ENCODE measurements at places on chromosomes 11 and 22.

- DNase-seq, result no peak
Observed at GRCh38 chr11:75938543-75938942, 123.5 kb downstream of the UVRAG start.

GRCh38 chr22:29604076-29604360 is 585 bp downstream of the NF2 start:
- DNase-seq, result peak; percentile 74

DNA sequence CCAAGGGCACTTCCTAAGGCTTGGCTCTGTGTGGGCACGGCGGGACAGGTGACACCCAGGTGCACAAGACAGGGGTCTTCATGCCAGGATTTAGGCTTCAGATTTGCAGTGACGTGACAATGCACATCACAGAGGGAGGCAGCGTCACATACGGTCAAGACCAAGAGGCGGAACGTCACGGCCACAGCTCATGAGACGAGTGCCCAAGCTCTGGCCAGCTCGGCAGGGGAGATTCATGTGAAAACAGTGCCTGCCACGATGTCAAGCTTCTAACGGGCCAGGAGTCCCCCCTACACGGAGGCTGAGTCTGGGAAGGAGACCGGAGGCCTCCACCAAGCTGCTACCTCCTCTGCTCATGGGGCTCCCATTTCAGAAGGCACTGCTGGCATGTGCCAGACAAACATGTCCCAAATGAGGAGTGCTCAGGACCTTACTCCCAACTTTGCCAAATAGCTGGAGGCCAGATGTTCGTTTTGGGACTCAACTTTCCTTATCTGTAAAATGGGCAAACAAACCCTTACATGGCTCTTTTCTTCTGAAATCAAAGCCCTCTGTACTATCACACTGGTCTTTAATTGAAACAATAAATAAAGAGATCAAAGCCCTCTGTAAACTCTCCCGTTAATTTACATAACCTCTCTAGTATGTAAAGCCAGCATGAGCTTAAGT is 16.6 kb downstream of the VPS37C start:
- DNase-seq, result no peak

DNA sequence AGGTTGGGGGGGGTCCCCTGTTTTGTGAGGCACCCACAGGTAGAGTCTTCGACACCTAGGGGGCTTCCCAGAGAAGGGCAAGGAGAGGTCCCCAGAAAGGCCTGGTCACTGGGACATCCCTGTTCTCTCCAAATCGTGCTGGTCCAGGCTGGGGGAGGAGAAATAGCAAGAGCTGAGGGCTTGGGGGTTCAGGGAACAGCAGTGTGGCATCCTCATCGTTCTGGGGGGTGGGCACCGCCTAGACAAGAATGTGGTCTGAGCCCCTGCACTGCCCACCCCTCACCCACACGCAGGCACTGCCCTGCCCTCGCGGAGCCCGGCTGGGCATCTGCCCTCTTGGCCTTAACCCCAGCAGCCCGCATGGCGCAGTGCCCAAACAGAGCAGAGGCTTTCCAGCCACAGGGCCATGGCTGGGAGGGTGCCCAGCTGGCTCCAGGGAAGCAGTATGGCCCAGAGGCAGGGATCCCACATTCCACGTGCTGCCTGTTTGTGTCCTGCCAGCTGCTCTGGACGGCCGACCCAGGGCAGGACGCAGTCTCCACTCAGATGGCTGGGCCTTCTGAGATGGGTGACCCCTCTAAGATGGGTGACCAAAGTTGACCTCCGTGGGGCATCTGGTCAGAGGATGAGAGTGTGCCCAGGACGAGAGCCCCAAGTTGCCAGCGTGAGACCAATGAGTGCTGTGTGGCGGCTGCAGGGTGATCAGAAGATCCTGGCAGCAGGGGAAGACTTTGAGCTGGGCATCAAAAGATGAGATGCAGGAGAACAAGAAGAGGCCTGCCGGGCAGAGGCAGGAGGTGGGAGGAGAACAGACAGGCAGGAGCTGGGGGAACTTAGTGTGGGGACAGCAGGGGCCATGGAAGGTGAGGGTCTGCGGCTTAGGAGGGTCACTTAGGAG is 14.4 kb downstream of the SCARF2 start:
- DNase-seq, result peak; percentile 88

DNA sequence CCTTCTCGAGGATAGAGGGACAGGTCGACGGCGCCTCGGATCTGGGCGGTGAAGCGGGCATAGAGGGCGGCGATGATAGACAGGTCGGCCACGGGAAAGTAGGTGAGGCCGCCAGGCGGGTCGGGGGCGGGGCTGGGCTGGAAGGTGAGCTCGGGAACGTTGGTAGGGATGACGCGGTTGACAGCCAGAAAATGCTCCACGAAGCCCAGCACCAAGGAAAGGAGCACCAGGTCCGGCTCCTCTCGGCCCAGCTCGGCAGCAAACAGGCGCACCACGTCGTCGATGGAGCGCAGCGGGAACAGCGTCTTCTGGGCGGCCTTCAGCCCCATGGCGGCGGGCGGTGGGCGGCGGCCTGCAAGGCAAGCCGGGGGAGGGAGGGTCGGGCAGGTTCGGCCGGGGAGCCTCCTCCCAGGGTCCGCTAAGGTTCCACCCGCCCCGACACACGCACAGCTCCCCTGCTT is 540 bp downstream of the MEN1 start:
- DNase-seq, result no peak

GRCh38 chr22:30841273-30841672 is 127.3 kb downstream of the MORC2 start:
- no peak for DNase-seq

- peak; percentile 75 for DNase-seq
Observed at GRCh38 chr22:29343313-29343805, 27.9 kb upstream of the RASL10A start.

DNA sequence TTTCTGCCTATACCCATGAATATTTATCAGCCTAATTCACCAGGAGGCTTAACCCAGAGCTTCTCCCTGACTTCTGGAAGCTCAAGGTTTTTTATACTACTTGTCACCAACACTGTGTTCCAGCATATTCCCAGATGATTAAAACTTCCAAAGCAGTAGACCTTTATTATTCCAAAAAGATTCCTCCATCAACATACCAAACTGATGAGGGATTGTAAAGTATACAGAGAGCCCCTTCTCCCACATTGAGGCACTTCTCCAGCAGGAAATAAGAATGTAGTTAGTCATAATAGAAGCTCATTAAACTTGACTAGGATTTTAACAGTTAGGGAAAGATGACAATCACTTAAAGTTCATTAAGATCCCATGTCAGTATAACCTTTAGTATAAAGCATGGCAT is 51.4 kb upstream of the CEP126 start:
- no peak for DNase-seq

DNA sequence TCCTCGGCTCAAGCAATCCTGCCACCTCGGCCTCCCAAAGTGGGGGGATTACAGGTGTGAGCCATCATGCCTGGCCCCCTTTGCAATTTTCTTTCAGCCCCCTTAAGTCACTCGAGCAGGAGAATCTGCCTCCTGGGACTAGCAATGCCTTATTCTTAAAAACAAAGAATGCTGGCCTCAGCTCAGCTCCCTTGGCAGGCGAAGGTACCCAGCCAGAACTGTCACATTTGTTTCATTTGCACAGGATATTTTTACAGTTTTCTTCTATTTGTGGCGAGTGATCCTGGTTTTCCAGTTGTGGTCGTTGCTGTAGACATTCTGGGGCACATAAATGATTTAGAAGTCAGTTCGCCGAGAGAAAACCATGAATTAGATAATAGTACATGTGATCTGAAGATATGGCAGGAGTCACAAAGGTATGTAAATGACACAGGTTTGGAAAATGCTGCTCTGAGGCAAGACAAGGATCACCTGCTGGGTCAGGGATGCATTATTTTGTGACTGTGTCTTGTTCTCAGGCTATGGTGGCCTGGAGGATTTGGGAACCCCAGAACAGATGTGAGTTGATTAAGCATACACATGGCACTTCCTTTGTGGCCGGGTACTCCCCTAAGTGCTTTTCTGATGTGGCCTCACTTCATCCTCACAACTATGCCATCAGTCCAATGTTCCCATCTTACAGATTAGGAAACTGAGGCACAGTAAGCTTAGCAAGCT is 51.2 kb upstream of the SLC22A12 start:
- DNase-seq, result no peak

GRCh38 chr22:32823024-32823730 is 21.7 kb downstream of the TIMP3 start:
- no peak for DNase-seq

DNA sequence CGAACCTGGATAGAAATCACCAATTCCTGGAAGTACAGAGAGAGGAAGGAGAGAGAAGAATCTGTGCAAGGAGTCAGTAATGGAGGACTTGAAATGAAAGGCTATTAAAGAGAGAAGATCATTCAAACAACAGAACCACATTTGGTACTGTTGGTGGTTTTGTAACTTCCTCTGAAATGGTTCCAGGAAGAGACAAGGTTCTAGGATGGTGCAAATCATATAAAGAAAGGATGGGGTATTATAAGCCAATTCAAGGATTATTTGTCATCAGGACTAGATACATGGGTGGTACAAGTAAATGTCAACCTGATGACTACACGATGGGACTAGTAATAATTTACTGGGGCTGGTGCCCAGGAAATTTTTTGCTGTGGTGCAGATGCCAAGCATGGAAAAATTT is 28.9 kb upstream of the TMA7B start:
- no peak for DNase-seq

GRCh38 chr11:12518606-12519385 is 141.4 kb downstream of the PARVA start:
- no peak for DNase-seq

DNA sequence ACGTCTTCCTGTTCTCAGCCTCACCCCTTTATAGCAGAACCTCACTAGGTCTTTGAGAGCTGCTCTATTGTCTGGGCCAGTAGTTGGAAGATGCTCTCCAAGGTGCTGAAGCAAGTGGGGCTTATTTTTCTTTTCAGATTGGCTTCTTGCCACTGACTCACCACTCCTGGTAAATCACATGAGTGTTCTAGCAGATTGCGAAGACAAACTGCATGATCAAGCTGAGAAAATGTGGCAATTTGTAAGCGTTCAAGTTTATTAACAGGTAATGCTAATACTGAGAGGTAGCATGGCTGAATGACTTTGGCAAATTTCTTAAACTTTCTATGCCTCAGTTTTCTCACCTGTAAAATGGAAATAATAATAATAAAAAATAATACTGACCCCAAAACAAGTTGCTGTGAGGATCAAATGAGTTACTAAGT is 59.2 kb downstream of the CACNG2 start:
- no peak for DNase-seq

- DNase-seq, result no peak
Observed at GRCh38 chr11:86119077-86119476, 50.2 kb upstream of the PICALM start.

DNA sequence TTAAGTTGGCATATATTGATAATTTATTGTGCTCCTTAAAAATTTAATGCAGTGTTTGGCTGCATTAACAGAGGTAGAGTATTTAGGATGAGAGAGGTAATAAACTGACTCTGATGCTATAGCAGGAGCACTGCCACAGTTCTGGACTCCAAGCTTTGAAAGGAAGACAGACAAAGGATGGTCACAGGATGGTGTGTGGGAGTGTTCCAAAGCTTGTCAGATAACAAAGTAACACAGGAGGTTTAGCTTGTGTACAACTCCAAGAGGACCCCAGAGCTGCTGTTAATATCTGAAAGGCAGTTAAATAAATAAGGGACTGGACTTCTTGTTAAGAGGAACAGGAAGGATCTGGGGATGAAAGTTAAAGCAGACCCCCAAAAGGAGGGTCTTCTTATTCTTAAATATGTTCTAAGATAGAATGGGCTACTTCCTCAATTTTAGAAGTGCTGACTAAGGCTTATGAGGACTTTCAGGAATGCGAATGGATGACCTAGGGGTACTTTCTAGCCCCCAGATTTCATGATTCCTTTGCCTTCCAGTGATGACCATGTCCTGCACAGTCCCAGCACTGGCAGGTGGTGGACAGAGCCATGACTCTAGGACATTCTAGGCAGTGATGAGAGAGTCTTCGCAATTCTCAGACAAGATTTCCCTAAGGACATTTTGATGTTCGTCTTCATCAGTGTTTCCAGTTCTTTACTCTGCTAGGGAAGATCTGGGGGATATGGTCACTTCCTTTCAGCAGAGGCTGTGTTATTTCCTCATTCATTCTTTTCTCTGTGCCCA is 149.1 kb upstream of the RASSF10 start:
- DNase-seq, result no peak

DNA sequence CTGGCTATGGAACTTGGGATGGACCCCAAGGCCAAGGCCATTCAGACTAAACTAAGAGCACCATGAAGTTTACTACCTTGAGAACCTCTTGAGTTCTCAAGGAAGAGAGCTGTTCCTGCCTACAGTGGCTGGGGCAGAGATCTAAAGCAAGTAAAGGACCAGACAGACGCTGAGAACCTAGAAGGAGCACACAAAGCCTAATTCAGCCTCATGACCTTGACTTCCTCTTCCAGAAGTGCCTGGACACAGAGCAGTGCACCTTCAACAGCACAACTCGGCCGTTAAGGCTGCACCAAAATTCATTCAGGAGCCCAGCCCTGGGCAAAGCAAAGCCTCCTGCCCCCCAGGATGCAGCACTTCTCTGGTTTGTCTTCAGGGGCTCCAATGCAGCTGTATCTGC is 82.9 kb upstream of the AKIP1 start:
- no peak for DNase-seq

- no peak for DNase-seq
Observed at GRCh38 chr11:48109046-48109666, 107.5 kb upstream of the OR4B1 start.

DNA sequence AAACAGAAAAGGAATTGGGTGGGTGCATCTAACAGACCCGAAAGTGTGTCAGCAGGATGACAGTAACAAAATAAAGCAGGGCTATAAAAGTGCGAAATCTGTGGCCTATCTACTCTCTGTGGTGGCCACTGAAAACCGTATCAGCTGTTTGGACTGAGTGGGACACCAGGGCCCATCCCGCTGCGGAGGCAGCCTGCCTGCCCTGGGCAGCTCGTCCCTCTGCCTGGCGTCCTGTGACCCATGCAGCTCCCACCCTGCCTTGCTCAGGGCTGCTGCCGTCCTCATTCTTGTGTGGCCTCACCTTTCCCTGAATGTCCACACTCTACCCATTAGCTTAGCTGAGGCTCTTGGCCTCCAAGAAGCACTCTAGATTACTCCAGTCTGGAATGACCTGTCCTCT is 30.4 kb downstream of the CARS1 start:
- no peak for DNase-seq

- peak; percentile 77 for DNase-seq
Observed at GRCh38 chr22:43154887-43155536, 3.7 kb downstream of the TSPO start.

DNA sequence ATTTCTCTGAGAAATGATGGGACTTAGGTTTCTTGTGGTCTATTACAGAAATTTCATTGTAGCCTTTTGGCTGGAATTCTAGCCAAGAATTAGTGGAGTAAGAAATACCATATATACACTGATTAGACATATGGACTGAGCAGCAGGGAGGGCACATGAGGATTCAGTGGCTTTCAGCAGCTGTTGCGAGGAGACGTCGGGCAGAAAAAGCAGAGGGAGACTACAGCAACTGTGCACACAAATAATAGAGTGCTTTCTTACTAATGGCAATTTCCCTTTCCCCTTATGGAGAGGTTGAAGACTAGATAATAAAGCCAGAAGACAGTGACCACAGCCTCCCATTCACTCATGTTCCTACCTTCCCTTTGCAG is 35.4 kb upstream of the CCDC34 start:
- no peak for DNase-seq

- DNase-seq, result no peak
Observed at GRCh38 chr11:79100093-79100910, 340.5 kb downstream of the TENM4 start.

- DNase-seq, result no peak
Observed at GRCh38 chr11:128361451-128362020, 225.8 kb downstream of the ETS1 start.

GRCh38 chr11:128884703-128885338 is 6.3 kb upstream of the KCNJ5 start:
- no peak for DNase-seq

All from Right ventricle myocardium inferior (tissue), 1 donor.